Heart left ventricle (tissue), 16 donors: ENCODE measurements at places on chromosomes 11 and 22. TPM values are rescaled to one million over a fixed set of nuclear protein-coding genes. Genes with fewer than 3 reads are reported as not detected.

Gene DUSP8
- polyA plus RNA-seq: 12.8 TPM

Gene KDM4E
- polyA plus RNA-seq: not detected

Gene ST14
- 0.61 TPM for polyA plus RNA-seq

Gene TMEM184B
- polyA plus RNA-seq: 54.4 TPM

Gene C11orf52
- 2.3 TPM for polyA plus RNA-seq

- DNase-seq: peak; percentile 32
These were observed 2.0 kb downstream of the GRK2 start for GRCh38 chr11:67268081-67268961.

- DNase-seq: no peak
These were observed 49.3 kb upstream of the SYT13 start for GRCh38 chr11:45335434-45335833.

DNA sequence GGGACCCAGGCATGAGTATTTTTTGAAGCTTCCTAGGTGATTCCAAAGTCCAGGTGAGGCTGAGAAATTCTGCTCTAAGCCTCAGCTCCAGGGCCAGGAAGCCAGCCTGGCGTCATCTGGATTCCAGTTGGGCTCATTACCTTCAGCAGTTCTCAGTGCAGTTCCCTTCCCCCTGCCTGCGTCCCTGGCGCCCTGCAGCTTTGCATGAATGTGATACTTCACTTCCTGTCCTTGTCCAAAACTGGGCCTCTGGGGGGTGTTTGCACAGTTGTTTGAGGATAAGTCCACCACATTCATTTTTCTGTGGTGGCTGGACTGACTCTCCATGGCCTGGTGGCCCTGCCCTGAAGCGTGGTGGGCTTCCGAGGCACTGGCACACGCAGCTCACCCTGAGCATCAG is 98.1 kb downstream of the TENM4 start:
- DNase-seq: no peak

DNA sequence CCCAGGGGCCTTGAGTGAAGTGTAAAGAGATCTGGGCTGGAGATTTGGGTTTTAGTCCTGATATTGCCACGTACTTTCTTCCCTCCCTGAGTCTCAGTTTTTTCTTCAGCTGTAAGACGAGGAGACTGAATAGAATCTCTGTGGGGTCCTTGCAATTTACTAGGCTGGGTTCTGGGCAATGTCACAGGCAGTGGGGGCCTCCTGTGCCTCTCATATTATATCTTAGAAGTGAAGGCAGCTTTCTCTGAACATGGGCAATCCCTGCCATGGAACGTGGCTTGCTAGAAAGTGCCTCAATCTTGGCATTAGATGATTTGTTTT is 62.0 kb upstream of the PTPRJ start:
- DNase-seq: no peak

- DNase-seq: no peak
These were observed 46.3 kb upstream of the TUB start for GRCh38 chr11:8034604-8035190.

DNA sequence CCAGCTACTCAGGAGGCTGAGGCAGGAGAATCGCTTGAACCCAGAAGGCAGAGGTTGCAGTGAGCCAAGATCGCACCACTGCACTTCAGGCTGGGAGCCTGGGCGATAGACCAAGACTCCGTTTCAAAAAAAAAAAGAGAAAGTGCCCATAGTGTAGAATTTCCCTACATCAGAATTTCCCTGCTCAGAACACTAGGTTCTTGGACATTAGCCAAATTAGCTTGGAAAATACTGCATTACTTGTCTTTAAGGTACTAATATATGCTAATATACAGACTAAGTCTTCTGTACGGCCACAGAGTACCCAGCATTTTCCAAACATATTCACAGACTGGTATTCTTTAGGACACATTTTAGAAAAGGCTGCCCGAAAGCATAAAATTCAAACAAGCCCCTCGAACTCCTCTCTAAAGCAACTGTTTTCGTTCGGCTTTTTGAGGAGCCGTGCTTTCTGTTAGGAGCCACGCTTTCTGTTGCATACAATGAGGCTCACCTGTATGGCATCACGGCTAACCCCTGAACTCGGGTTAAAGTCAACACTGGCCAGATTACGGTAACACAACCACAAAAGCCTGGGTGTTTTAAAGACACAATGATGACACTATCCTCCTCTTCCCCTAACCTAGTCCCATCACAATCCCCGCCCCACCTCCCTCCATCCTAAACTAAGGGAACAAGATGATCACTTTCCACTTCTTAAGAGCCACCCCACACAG is 18.4 kb downstream of the TNKS1BP1 start:
- DNase-seq: no peak

- no peak for DNase-seq
These were observed 292.2 kb downstream of the ST3GAL4 start for GRCh38 chr11:126647735-126648134.

GRCh38 chr22:32707971-32708370 is 93.5 kb upstream of the TIMP3 start:
- DNase-seq: no peak

DNA sequence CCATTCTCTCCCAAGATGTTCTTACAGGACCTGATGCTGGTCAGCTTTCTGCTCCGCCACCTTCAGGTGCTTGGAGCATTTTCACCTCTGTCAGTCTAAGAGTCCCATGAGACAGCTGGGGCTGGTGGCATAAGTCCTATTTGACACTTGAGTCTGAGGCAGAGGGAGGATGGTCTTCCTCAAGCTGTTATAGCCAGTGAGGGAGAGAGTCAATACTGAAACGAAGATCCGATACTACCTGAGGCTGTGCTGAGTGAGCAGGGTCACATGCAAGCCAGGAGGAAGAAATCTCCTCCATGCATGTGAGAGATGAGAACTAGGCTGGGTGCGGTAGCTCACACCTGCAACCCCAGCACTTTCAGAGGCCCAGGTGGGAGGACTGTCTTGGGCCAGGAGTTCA is 5.6 kb downstream of the ZFPL1 start:
- DNase-seq: no peak

DNA sequence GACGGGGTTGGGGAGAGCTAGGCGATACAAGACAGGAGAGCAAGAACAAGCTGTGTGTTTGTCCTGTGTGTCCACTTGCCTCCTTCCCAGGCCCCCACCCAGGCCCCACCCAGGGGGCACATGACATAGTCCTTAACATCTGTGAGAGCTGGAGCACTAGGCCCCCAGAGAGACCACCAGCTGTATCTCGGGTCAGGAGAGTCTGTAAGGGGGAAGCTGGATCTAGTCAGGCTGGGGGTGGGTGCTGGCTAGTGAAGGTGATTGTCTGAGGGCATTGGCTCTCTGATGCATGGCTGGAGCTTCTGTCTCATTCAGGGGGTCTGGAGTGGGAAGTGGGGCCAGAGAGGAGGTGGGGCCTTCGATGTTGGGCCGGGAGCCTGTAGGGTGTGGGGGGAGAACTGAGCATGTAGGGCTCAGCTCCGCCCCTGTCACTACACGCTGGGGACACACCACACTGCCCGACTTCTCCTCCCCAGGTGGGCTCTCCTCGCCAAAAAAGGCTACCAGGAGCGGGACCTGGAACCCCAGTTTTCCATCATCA is 571 bp downstream of the P2RX6 start:
- DNase-seq: peak; percentile 29

DNA sequence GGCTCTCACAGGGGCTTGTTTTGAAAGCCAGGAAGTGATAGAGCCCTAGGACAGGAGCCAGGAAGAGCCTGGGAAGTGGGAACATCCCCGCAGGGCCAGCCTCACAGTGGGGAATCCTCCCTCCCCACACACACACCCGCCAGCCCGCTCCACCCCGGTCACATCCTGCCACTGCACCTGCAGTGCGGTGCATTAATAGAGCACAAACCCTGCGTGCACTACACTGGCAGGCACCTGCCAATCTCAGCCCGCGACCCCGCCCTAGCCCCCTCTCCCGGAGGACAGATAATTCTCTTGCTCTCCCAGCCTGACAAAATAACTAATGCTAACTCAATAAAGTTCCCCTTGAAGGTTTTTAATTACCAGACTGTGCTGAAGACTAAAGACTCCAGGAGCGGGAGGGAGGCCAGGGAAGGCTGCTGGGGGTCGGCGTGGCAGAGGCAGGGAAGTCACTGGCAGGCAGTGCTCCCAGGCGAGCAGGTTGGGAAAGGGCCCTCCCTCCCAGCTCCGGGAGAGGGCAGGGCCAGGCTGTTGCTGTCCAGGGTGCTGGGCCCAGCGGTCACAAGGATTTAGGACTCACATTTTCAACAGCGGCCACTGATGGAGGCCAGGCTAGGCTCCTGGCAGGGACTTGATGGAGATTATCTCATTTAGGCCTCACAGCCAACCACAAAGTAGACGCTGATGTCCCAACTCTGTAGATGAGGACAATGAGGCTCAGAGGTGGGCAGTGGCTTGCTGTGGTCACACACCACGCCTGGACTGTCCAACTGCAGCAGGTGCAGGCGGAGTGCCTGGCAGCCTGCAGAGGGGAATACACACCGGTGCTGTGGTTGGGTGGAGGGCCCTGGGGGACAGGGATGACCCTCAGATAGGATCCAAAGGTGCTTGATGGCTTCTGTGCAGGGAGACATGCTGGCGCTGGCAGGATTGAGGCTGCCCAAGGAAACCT is 23.9 kb upstream of the TCF20 start:
- DNase-seq: peak; percentile 65

DNA sequence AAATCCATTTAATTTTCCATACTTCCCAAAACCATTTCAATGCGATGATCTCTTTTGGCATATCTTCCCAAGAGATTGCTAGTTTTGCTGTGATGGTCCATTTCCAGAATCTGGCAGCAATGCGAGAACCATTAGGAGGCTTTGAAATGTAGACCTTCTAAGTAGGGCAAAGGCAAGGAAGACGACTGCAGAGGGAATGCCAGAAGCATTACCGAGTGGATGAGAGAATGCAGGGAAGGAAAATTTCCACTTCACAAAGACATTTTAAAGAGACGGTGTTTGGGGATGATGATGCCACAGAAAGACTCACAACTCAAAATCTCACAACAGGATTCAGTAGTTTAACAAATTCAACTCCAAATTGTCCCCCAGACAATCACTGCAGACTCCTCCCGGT is 471 bp upstream of the CEP126 start:
- DNase-seq: no peak

DNA sequence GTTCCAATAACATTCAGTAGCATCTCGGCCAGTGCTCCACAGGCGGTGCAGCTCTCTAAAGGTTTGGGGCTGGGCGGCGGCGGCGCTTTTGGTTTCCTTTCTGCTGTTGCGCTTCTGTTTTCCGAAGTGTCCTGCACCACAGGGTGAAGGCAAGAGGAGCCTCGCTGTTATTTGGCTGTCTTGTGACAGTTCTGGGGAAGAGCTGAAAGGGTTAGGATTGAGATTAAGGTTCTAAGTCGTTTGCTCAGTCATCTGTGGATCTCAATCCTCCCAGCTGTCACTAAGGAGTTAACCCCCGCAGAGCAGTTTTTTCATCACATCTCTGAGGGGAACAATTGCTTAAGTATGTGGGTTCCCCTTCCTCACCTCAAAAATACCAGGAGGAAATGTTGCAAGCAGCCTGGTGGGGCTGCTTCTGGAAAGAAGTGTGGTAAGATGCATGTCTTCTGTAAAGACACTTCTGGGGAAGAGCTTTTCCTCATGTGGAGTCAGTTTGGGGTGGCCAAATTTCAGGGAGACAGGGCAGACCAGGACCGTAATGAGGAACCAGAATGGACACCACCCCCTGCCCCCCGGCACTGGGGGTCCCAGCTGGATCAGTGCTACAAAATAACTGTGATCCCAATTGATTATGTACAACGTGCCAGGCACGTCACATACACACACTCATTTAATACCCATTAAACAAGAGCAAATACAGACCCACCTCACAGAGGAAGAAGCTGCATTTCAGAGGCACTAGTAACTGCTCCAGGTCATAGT is 14.2 kb downstream of the TMEM121B start:
- DNase-seq: no peak

DNA sequence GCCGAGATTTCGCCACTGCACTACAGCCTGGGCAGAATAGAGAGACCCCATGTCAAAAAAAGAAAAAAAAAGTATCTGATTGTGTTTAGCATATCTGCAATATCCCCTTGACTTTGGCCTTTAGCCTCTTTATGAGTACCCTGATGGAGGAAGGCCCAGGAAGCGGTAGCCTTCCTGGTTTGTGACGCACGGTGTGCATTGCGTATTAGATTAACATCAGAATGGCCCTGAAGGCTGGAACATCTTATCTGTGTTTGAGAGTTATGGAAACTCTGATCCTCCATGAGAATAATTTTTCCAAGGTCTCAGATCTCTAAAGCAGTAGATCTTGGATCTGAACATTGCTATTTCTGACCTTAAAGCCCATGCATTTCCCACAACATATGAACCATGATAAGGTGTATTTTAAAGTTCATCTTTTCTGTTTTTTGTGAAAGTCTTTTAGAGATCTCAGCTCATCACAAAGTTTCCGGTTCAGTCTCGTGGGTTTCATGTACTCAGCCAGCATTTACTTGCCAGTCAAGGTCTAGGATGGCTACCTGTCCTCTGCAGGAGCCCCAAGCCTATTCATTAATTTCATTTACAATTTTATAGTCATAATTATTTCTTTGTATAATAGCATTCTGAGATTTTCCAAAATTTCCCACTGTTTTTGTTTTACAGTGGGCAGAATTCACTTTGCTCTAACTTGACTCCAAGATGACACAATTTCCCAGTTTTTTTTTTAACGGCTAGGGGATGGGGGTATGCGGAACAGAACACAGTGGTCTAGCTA is 605 bp upstream of the FDX1 start:
- no peak for DNase-seq

DNA sequence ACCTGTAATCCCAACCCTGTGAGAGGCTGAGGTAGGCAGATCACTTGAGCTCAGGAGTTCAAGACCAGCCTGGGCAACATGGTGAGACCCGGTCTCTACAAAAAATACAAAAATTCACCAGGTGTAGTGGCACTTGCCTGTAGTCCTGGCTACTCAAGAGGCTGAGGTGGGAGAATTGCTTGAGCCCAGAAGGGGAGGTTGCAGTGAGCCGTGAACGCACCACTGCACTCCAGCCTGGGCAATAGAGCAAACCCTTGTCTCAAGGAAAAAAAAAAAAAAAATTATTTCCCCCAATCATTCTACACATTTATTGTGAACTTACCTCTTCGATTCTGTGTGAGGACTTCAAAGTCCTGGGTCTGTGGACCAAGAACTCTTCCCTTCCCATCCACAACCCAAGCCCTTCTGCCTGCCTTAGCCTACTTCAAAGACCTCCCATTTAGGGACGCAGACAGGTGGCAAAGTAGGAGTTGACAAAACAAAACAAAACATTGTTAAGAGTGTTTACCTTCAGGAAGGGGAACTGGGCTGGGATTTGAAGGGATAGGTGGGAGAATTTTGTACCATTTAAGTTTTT is 3.8 kb upstream of the WEE1 start:
- no peak for DNase-seq
